ENCODE measurements at places on chromosomes 12 and 14.

DNA sequence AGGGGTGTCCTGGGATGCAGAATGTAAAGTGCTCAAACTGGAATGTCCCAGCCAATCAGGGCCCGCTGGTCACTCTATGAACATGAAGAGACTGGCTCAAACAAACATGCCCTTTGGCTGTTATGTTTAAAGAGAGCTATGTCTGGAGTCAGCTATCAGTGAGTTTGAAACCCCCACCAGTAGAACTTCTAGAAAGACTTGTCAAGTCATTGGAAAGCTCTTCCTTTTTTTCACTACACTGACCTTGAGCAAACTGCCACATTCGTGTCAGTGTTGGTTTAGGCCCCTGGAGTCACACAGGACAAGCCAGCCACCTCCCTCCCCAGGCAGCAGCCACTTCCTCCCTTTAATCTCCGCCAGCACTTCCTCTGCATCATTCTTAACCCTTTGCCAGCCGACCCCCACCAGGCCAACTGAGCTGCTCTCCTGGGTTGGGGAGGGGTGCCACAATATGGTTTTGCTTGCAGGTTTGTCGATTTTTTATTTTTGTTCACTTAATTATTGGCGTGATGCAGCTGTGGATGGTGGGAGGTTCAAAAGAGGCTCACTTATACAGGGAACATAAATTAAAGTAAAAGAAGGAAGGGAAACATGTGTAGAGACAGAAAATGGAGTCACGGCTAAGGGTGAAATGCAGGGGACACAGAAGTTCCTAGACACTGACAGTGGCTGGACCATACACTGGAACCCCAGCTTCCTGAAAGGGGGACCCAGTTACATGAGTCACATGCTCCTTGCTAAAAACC is 25.3 kb downstream of the CMKLR1 start:
- DNase-seq, result no peak

- DNase-seq, result no peak
Measured at GRCh38 chr14:95305145-95305544, 14.6 kb downstream of the CLMN start.

DNA sequence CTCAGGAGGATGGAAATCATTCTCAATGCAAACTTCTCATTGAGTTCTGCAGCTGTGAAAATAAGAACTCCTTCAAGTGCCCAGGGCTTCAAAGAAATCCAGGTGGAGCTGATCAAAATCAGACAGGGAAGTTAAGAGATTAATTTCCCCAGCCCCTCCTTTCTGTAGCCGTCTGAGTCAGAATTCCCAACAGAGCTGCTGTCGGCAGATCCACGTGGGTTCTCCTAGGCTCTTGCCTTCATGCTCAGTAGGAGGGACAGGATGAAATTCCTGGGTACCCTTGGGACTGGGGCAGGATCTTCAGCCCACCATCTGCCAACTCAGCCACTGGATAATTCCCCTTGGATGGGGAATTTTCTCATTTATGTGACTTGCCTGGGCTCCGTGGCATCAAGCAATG is 13.3 kb downstream of the TGFB3 start:
- DNase-seq, result no peak

GRCh38 chr12:44317651-44318126 is 481.8 kb downstream of the TMEM117 start:
- DNase-seq, result peak; percentile 25

- no peak for DNase-seq
Measured at GRCh38 chr12:19633194-19633593, 193.9 kb downstream of the AEBP2 start.

GRCh38 chr14:75341620-75342019 is 63.0 kb downstream of the FOS start:
- DNase-seq, result no peak

DNA sequence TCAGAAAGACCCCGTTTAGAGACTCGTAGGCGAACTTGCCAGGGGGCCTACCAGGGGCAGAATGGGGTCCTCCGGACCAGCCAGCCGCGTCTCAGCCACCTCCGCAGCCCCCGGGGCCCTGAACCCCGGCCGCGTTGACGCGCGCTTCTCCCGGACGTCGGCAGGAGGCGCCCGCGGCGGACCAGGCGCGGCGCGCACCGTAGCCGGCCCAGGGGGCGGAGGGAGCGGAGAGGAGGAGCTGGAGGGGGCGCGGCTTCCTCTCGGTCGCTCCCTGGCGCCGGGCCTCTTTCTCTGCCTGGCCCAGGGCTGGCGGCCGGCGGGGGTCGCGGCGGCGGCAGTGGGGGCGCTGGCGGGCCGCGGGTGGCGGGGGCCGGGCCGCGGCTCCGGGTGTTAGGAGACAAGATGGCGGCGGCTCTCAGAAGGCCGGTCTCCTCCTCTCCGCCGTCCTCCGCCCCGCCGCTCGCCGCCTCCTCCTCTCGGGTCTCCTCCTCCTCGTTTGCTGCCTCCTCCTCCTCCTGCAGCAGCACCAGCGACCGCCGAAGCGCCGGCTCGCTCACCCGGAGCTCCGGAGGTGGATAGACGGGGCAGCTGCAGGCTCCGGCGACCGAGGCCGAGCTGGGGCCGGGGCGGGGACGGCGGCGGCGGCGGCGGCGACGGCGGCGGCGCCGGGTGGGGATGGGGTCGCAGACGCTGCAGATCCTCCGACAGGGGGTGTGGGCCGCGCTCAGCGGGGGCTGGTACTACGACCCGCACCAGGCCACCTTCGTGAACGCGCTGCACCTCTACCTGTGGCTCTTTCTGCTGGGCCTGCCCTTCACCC is at the start of gene PCNX1:
PCNX1 (plus strand) TSS at position 284 of the 820 bp plus-strand sequence; CDS start at position 676, 392 bp downstream.
- DNase-seq, result peak; percentile 92

DNA sequence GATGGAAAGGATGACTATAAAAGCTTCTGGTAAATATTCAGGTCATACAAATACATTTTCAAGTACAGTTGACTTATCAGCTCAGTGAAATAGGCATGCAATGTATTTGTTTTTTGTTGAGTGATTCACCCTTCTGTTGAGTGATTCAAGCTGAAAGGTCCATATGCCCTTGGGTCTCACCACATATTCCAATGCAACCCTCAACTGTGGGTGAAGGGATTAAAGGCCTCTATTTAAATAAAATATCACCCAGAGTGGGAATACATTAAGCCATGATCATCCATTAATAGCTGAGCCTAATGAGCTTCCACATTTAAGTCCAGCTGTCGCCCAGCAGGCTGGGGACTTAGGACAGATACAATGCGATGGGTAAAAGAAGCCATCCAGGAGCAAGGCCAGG is 120.2 kb downstream of the CRACR2A start:
- DNase-seq, result no peak

DNA sequence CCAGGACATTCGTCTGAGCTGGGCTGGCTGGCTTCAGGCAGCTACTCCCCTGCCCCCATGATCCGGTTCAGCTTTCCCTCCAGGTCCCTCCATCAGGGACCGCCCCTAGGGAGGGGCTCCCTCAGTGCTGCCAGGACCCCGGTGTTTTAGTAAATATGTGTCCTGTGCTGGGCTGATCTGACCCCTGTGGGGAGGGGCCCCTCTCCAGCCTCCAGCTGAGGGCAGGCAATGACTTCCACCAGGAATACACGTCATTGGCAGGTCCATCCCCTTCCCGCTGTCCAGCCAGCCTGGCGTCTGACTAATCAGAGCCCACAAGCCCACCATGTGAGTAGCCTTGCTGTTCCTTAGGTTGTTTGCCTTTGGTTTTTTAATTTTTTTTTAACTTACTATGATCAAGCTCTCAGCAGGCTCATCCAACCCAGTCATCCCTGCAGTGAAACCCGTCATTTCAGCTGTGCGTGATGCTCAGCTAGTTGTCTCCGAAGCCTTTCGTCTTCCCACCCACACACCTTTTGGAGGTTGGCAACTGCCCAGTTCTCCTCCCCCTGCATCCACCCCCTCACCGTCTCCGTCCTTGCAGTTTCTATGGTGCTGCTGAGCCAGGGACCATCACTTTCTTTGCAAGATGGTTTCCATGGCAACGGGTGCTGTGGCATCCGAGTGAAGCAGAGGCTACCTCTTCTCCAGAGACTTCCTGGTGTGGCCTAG is 16.0 kb upstream of the SERPINA4 start:
- DNase-seq, result no peak

All from GM06990 (cell line).